ENCODE measurements at places on chromosomes 16 and 17.
A peak's percentile ranks its signal among the peaks of the same experiment; 100 is the strongest.

- no peak for DNase-seq
These were observed 9.3 kb downstream of the FBXO31 start for GRCh38 chr16:87374313-87374712.

- no peak for DNase-seq
These were observed 9.9 kb downstream of the CSNK1D start for GRCh38 chr17:82263641-82264040.

DNA sequence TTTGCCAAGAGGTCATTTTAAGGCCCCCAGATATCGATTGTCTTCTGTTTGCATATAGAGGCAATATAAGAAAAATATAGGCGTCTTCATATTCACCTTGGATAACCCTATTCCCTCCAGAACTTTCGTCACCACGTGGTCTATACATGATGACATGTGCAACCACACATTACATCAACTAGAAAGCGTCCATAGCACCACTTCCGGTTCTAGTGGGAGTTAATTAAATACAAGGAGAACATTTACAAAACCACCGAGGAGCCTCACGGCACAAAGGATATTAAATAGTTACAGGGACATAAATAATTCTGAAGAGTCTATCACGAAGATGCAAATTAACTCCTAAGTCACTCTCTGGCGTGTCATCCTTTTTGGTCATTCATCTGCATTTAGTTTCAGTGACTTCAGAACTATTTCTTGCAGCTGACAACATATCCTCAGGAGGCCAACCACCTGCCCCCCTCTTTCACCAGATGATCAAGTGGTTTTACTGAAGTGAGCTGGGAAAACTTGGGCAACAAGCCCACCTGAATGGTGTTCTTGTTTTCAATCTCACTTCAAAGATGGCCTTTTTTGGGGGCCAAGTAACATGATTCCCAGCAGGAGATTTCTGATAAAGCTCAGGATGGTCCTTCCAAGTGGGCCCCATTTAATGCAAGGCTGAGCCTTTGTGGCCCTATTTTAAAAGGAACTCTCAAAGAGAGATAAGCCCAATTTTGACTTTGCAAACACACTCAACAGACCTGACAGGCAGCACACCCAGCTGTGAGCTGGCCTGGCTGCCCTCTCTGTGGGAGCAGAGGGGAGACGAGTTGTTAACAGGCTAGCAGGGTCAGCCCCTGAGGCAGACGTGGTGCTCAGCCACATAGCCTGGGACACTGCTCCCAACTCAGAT, 15.3 kb downstream of the CMTM3 start:
- DNase-seq, result no peak

GRCh38 chr17:12830777-12831247, 41.5 kb downstream of the ARHGAP44 start:
- no peak for DNase-seq

DNA sequence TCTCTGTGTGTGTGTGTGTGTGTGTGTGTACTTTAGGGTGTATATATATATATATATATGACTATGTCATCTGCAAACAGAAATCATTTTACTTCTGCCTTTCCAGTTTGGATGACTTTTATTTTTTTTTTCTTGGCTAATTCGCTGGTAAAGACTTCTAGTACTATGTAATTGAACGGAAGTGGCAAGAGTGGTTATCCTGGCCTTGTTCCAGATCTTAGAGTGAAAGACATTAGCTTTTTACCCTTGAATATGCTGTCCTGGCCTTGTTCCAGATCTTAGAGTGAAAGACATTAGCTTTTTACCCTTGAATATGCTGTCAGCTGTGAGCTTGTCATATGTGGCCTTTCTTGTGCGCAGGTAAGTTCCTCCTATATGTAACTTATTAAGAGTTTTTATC, 72.7 kb upstream of the MYOCD start:
- DNase-seq, result no peak

GRCh38 chr16:88658714-88659113, 4.2 kb downstream of the MVD start:
- no peak for DNase-seq

DNA sequence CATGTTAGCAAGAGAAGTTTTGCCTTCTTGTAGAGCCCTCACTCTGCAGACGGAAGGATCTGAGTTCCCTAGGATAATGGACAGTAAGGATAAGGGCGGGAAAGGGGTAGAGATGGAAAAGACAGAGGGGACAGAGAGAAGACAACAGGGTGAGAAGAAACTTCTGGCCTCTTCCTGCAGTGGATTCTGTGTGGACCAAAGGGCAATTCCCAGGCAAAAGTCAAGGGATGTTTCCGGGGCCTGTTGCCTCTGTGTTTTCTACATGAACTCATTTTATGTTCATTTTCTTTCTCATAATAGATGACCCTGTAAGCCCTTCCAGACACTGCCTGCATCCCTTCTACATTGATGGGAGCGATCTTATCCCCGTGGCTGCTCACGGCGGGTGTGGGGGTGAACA, 647 bp upstream of the TMEM238L start:
- DNase-seq, result no peak

- DNase-seq, result no peak
These were observed 202.0 kb downstream of the C16orf78 start for GRCh38 chr16:49575346-49576172.

- DNase-seq, result no peak
These were observed 64.2 kb downstream of the SPECC1 start for GRCh38 chr17:20073055-20073979.

DNA sequence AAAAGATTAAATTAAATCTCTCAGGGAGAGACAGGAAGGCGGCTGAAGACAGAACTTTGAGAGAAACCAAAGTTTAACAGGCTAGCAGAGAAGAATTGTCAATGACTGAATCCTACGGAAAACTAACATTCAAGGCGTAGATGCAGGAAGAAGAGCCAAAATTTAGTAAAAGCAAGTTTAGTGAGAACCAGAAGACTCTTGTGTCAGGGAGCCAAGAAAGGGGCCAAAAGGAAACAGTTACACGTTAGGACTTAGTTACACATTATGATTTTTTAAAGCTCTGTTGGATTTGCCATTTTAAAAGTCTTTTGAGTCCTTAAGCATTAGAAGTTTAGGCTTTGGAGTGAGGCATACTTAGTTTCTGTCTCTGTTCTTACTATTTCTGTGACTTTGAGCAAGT, 164.6 kb downstream of the CHD9 start:
- DNase-seq, result no peak

DNA sequence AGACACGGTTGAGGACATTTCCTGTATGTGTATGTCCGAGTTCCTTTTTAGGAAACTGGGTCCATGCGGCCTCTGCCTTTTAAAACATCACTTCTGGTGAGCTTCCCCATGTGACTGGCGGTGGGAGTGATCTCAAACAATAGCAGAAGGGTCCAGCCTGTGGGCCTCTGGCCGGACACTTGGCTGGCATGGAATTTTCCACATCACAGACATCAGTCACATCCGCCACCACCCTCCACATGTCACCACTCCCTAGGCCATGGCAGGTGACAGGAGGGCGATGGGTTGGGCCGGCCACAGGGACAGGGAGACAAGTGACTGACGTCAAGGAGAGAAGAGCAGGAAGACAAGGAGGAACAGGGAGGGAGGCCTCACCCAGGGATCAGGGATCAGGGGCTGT, 83.7 kb downstream of the DNAH17 start:
- DNase-seq, result no peak

DNA sequence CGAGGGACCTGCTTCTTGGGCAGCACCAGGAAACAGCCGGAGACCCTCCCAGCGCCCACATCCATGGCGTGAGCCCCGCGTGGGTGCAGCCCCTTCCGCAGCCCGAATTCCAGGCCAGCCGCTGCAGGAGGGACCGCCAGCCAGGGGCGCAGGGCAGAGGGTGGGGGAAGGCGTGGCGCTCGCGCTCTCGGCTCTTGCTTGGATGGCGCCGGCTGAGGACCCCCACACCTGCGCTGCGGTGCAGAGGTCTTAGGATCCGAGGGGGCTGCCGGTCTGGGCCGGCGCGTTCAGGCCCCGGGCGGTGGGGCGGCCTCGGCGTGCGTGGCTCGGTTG, 28.8 kb downstream of the ACTG1 start:
- DNase-seq, result no peak

DNA sequence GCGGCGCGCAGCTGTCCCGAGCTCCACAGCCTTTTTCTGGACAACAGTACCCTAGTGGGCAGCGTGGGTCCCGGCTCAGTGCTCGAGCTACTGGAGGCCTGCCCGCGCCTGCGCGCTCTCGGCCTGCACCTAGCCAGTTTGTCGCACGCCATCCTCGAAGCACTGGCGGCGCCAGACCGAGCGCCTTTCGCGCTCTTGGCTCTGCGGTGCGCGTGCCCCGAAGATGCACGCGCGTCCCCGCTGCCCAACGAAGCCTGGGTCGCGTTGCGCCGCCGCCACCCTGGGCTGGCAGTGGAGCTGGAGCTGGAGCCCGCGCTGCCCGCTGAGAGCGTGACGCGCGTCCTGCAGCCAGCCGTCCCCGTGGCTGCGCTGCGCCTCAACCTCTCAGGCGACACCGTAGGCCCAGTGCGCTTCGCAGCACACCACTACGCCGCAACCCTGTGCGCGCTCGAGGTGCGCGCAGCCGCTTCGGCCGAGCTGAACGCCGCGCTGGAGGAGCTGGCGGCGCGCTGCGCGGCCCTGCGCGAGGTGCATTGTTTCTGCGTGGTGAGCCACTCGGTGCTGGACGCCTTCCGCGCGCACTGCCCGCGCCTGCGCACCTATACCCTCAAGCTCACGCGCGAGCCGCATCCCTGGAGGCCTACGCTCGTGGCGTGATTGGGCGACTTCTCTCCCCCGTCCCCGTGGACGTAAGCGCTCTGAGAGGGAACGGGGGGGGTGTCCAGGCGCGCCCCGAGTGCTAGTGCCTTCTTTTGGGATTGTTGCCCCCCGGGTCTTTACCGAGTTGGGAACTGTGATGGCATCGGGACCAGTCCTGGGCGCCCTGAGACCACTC, 1.2 kb upstream of the HSF4 start:
- DNase-seq, result peak; percentile 64

- no peak for DNase-seq
These were observed 234.7 kb upstream of the GSE1 start for GRCh38 chr16:85378145-85379040.

DNA sequence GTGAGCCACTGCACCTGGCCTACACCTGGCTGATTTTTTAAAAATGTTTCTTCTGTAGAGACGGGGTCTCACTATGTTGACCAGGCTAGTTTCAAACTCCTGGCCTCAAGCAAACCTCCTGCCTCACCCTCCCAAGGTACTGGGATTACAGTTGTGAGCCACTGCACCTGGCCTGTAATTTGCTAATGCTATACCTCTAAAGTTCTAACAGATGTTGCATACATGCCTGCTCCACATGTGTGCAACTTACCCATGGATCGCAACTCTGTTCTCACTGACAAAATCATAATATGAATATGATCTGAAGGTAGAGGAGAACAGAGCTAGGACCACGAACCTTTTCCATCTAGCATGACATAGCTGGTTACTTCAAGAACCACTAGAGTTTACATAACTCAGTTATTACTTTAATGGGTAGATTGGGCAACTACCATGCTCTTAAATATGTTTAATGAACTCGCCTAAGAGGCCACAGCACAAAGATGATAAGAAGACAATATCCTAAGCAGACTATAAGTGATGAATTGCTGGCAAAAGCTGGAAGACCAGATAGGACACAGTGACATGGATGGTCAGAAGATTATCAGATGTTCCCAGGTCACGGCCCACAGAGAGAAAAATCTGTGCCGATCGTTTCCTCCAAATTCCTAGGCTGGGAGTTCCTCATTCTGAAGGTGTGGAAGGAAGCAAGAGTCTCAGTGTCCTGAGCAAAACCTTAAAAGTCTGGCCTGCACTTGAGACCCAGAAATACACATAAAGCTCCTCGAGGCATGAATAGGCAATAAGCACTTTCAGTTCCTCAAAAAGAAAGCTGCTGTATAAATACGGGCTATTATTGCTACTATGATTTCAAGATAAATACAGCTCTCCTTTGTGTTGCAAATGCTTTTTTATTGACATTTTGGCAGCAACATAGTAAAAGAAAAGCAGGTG, 53.6 kb upstream of the ICAM2 start:
- DNase-seq, result no peak

- no peak for DNase-seq
These were observed 10.0 kb downstream of the SUPT4H1 start for GRCh38 chr17:58341861-58342475.

DNA sequence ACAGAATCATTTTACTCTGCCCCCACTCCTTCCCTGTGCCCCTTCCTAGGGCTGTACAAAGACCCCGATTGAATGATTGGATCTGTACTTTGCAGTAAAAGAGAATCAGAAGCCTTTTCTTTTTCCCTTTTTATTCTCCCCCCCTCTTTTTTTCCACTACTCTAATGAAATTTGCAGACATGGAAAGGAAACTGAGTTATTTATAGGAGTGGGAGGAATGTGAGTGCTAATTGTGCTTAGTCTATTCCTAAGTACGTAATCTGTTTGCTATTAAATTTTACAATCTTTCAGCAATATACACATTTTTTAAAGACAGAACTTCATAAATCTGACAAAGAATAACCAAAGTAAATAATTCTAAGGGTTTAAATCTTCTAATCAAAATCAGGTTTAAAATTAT, 314.3 kb downstream of the MAP2K6 start:
- no peak for DNase-seq

- no peak for DNase-seq
These were observed 24.8 kb downstream of the ZFPM1 start for GRCh38 chr16:88477631-88478519.

DNA sequence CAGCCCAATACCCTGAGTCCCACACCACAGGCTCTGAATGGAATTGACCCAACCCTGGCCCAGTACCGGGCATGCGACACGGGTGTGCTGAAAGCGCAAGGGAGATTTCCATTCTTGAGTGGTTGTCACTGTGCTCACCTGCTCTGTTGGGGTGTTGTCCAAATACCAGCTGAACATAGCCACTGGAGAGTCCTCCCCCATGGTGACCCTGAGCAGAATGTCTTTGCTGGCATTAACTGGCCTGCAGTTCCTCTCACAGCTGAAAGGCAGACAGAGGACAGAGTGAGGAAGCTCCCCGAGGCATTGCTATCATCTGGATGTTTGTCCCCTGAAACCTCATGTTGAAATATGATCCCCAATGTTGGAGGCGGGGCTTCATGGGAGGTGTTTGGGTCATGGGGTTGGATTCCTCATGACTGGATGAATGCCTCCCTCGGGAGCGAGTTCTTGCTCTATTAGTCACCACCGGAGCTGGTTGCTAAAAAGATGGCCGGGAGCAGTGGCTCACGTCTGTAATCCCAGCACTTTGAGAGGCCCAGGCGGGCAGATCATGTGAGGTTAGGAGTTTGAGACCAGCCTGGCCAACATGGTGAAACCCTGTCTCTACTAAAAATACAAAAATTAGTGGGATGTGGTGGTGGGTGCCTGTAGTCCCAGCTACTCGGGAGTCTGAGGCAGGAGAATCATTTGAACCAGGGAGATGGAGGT, 57.3 kb upstream of the BCO1 start:
- DNase-seq, result peak; percentile 20

DNA sequence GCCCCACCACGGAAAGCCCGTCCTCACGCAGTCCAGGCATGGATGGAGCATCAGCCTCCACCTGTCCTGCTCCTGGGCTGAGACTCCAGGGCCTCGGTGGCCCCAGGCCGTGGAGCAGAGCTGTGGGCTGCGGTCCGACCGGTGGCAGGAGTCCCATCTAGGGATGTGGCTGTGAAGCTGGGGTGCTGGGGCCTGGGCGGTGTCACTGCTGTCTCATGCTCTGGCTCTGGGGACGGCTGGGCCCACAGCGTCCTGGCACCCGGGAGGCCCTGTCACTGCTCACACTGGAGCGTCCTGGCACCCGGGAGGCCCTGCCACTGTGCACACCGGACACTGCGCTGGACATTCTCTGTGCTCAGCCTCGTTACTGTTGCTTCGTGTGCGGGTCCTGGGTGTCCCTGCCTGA, 8.4 kb downstream of the BAIAP2 start:
- no peak for DNase-seq

- no peak for DNase-seq
These were observed at the start of gene OR3A2 for GRCh38 chr17:3385869-3386816. Gene OR3A2, minus strand, starts transcription at chr17:3386308.
